ENCODE measurements at places on chromosomes 11 and 22.

DNA sequence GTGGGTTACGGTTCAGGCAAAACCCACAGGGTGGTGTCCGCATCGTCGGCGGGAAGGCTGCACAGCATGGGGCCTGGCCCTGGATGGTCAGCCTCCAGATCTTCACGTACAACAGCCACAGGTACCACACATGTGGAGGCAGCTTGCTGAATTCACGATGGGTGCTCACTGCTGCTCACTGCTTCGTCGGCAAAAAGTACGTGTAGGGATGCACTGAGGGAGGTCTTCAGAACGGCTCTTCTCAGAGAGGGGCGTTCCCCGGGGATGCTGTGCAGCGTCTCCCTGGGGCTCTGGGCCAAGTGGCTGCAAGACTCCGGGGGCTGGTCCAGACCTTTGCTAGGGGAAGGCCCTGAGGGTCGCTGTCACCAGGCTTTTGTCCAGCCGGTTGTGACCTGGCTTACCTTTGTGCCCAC, 1.3 kb downstream of the ACR start:
- no peak for DNase-seq

GRCh38 chr11:119085437-119085847, 761 bp downstream of the HMBS start:
- peak; percentile 68 for DNase-seq

GRCh38 chr22:50182176-50183081, 3.3 kb upstream of the TRABD start:
- no peak for DNase-seq

- no peak for DNase-seq
These were observed 111.2 kb downstream of the MICAL3 start for GRCh38 chr22:17912945-17913721.

DNA sequence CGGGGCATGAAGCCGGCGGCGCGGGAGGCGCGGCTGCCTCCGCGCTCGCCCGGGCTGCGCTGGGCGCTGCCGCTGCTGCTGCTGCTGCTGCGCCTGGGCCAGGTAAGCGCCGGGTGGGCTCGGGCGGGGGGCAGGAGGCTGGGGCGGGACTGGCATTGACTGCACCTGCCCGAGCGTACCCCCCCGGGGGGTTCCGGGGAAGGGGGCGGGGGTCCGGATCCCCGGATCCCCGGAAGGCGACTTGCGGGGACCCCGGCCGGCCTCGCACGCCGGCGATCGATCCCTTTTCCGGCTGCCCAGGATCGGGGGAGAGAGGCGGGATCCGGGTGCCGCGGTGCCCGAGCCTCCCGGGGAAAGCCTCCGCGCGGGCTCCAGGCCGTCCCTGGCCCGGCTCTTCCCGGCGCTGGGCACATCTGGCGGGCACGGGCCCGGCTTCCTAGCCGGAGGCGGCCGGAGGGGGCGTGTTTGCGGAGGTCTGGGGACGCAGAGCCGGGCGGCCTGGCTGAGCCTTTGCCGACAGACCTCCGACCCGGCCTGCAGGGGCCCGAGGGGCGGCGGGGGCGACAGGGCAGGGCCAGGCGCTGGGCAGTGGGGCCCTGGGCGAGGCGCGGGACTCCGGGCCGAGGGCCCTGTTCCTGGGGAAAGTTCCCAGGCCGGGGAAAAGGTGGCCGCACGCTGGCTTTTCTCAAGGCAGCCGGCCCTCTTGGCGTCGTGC, 705 bp downstream of the PTPRJ start:
- no peak for DNase-seq

- no peak for DNase-seq
These were observed 866 bp downstream of the GP1BB start for GRCh38 chr22:19723983-19724827.

- no peak for DNase-seq
These were observed 31.6 kb downstream of the RBX1 start for GRCh38 chr22:40982482-40983385.

DNA sequence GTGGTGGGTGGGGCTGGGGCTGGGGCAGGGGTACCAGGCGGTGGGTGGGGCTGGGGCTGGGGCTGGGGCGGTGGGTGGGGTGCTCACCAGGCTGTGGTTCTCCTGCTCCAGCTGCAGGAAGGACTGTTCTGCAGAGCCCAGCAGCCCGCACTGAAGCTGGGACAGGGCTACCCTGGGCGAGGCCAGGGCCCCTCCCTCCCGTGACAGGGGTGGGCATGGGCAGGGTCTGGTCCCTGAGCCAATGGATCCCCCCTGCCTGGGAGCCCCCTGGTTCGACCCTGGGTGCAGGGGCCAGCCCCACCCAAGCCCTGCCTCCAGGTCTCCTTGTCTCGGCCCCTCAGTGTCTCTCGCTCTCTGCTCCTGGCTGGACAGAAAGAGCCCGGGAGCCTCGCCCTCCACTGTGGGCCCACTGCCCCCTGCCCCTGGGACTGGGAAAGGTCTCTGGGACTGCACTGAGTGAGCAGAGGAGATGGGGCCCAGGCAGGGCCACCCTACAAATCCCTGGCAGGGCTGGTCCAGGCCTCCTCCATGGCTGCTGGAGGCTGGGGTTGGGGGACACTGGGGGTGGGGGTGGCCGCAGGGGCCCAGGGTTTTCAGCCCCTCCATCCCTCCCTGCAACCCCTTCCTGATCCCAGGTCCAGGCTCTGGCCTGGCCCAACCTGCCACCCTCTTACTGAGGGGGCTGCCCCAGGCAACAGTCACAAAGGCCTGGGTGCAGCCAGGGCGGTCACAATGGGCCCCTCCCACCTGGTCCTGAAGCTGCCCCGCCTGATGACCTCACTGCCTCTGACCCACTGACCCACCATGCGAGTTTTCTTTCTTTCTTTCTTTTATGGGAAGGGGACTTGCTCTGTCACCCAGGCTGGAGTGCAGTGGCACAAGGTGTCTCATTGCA, at the start of gene CCDC188:
CCDC188 (minus strand) TSS at position 675 of the 895 bp plus-strand sequence; CDS start at position 606, 69 bp downstream.
- DNase-seq = no peak

Measured in GF-D8 (cell line).